ENCODE measurements at places on chromosomes 12 and 14.

- no peak for DNase-seq
These were observed 47.2 kb downstream of the MYF5 start for GRCh38 chr12:80763874-80764273.

DNA sequence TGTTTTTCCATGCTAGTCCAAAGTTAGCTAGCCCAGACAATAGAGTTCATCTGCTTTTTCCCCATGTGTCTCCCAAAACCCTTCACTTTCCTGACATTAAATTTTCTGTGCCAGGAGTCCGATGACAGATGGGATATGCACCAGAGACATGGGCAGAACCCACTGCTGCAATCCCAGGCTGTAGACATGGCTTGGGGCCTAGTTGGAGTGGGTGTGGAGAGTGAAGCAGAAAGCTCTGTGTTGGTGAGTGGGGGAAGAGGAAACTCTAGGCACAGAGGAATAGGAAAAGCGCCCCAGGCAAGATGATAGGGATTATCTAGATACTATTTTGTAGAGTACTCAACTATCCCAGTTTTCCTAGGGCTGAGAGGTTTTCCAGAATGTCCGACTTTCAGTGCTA lies 4.8 kb upstream of the KRT74 start:
- DNase-seq: no peak

- DNase-seq: no peak
These were observed 903 bp downstream of the PARPBP start for GRCh38 chr12:102120886-102121285.

- no peak for DNase-seq
These were observed 71.3 kb downstream of the DUSP6 start for GRCh38 chr12:89280833-89281538.

GRCh38 chr14:35250319-35250718 lies 41.9 kb upstream of the PSMA6 start:
- DNase-seq: no peak

- DNase-seq: no peak
These were observed 346.7 kb upstream of the CCDC196 start for GRCh38 chr14:66139432-66139831.

DNA sequence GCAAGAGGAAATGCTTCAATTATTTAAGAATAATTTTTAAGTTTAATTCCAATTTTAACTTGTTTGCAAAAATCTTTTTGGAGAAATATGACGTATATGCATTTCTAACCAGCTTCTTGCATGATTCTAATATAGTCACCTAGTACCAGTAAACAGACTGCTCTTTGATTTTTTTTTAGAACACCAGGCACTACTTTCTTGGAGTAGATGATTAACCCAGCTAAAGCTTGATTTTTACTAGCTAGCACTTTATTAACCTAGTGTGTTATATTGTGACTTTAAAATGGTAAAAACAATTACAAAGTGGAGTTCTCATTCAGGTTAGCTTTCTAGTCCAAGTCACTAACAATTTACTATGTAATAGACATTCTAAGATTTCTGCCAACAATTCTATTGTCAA lies 32.6 kb upstream of the FGD4 start:
- DNase-seq: no peak

DNA sequence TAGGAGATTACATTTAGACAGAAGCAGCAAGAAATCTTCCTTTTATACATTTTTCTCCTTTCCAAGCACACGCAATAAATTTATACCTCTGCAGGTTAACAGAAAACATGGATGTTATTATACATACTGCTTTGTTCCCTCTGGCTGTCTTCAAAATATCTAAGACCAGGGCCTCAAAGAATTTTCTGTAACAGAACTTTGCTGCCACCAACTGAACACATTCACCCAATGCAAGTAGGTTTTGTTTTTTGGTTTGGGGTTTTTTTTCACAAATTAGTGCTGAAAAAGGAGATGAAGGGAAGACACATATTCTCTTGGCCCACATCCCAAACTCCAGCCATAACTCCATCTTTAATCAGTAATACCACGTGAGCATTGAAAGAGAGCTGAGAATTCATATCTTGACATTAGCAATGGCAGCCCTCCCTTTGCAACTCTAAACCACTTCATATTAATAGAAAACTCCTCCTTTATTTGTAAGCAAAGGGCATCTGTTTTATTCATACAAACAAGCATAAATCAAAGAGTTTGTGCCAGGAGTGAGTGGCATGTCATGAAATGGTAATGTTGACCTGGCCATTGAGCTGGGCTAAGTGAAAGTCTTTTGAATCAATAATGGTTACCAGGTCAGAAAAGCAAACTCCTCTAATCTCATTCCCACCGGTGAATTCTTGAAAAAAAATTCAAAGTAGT lies 150.8 kb upstream of the FSCB start:
- no peak for DNase-seq

DNA sequence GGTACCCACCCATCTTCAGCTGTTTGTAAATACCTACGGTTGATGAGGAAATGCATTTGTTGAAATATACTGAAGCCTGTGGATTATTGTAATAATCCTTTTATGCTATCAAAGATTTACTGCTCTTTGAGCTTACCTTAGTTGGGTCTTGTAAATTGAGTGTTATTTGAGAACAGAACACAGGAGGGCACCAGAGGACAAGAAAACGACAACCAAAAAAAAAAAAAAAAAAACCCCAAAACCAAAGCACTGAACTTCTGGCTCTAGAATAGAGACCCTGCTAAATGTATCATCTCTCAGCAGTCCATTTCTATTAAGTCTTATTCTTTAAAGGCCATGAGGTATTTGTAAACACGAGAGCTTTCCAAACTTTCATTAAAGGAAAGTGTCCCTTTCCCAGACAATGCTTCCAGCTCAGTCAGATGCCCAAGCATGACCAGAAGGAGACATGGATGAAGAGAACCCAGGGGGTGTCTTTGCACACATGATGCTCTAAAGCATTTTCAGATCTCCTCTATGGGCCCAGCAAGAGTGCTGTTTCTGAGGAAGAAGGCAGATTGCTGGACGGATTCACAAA lies 763.9 kb downstream of the NRXN3 start:
- no peak for DNase-seq

DNA sequence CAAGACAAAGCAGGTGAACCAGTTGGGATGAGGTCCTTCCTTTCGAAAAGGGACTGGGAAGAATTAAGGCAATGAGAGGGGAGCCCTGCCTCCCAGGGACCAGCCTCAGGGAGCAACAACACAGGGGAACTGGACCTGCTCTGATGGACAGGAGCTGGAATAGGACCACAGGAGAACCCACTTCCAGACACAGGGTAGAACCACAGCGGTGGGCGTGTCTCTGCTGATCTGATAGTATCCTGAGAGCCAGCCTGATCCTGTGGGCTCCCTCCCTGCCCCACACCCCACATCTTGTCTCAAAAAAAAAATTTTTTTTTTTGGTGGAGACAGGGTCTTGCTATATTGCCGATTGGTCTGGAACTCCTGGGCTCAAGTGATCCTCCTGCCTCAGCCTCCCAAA lies 13.6 kb upstream of the PLEK2 start:
- DNase-seq: no peak

DNA sequence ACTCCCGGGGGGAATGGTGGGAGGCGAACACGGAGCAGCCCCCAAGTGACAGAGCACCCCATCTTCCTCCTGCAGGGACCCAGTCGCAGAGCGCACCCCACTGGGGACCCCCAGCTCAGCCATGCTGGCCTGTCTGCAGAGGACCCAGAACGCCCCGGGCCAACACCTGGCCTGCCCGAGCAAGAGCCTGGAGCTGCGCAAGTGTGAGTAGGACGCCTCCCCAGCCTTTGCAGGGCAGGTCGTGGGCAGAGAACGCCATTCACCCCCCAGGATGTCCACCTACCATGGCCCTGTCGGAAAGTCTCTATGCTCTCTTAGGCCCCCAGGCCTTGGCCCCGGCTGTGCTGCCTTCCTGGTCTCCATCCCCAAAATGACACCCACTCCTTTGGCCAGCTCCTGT lies 30.4 kb downstream of the FAM222A start:
- no peak for DNase-seq

DNA sequence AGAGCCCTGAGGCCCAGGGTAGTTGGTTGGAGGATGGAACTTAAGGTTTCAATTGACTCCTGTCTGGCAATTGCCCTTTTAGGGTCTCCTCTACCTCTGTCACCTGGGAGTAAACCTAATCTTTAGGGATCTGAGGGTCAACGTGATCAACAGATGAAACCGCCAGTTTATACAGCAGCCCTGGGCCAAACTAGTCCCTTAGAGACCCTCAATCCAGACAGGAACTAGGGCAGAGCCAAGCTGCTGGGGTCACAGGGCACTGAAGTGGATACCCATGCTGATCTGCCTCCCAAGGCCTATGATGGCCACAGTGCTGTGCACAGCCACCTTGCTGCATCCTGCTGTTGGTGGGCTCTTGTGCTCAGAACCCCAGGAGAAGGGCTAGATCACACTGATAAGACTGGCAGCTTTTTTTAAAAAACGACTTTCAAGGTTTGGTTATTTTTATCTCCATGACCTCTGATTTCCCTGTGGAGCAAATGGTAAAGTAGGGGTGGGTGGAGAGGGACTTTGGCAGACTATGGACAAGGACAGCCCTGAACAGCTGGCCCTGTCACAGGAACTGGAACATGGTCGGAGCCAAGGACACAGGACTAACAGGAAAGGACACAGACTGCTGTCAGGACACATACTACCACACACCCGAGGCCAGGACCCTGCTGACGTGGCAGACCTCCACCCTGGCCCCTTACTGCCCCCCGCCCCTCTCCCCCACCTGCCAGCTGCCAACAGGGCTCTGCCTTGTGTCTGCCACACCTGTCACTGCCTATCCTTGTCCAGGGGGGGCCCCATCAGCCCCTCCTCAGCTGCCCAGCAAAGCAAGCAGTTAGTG lies 474 bp downstream of the FITM1 start:
- DNase-seq: no peak

GRCh38 chr14:90495357-90496276 lies 98.8 kb downstream of the CALM1 start:
- DNase-seq: no peak

- DNase-seq: no peak
These were observed 155.4 kb downstream of the C12orf75 start for GRCh38 chr12:105485921-105486320.

DNA sequence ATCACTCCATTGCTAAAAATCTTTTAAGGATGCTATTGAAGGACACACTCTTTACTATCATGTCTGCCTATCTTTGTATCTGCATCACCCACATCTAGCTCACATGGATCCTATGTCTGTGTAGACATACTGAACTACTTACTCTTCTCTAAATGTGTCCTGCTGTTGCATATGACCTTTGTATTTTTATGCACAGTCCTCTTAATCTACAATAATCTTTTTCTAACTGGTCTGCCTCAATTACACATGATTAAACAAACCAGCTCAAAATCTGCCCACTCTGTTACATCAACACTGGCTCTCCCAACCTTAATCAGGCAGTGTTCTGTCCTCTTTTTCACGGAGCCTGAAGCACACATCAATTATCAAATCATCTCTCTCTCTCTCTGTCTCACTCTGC lies 316.3 kb upstream of the MGAT4C start:
- DNase-seq: no peak

GRCh38 chr12:22046090-22046967 lies at the start of gene CMAS:
CMAS (plus strand) TSS chr12:22046218; CDS start chr12:22046304, 86 bp downstream.
- DNase-seq: peak; percentile 77

DNA sequence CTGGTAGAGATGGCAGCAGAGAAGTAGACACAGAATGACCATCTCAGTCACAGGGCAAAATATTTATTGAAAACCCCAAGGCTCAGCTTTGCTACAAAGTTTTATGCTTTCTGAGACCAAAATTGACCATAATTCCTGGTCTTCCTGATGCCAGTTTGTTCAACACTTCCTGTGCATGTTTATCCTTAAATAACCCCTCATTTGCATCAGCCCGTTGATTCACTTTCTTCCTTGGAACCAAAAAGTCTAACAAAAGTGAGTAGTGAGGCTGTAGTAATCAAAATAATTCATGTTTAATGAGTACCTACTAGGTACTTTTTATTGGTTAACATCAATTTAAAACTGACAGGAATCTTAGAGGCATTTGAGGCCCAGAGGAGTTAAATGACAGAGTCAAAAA lies 51.7 kb downstream of the TRHDE start:
- no peak for DNase-seq

DNA sequence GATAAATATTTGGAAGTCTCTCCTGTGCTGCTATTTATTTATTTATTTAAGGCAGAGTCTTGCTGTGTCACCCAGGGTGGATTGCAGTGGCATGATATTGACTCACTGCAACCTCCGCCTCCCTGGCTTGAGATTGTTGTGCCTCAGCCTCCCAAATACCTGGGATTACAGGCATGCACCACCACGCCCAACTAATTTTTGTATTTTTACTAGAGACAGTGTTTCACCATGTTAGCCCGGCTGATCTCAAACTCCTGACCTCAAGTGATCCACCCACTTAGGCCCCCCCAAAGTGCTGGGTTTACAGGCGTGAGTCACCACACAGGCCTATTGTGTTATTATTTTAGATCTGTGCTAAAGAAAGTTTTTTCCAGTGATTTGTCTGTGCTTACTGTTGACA lies 225.2 kb downstream of the CCER1 start:
- no peak for DNase-seq

GRCh38 chr12:72748971-72749370 lies 476.8 kb downstream of the TRHDE start:
- DNase-seq: no peak

DNA sequence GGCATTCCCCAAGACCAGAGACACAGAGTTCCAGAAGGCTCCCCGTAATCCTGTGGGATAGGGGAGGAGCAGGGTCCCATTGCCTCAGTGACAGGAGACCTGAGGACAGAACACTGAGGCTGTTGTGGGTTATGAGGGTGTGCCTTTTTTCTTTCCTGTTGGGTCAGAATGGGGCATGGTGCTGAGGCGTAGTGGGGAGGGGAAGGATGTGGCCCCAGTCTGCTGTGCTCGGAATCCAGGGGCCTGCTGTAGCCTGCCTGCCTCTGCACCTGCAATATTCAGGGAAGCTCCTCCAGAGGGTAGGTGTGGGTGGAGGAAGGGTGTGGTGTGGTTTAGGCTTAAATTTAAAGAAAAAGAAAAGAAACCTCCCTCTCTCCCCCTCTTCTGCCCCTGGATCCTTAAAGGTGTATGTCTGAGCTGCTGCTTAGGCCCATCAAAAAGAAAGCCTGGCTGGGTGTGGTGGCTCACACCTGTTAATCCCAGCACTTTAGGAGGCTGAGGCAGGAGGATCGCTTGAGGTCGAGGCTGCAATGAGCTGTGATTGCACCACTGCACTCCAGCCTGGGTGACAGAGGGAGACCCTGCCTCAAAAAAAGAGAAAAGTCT lies 18.7 kb downstream of the PLEKHG3 start:
- no peak for DNase-seq

DNA sequence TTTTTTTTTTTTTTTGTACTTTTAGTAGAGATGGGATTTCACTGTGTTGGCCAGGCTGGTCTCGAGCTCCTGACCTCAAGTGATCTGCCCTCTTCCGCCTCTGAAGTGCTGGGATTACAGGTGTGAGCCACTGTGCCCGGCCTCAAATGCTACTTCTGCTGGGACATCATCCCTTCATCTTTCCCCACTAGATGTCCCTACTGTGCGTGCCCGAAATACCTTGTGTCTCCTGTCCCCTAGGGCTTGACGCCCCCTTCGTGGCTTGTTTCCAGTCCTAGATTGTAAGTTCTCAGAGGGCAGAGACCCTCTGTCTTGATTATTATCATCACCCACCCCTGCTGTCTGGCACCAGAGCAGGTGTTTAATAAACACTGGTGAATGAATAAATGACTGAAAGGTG lies 14.9 kb downstream of the CCDC63 start:
- no peak for DNase-seq

Data from stimulated activated CD4-positive, alpha-beta T cell treated with anti-CD3 and anti-CD28 coated beads, Interleukin-15, amount 100 ng/mL, for 1 hour (primary cell).